ENCODE measurements at places on chromosomes 1 and 21. TPM values are rescaled to one million over a fixed set of nuclear protein-coding genes. Genes with fewer than 3 reads are reported as not detected.

B3GALT6 gene
- 18.3 TPM for total RNA-seq

COX20 gene
- total RNA-seq, result 26.9 TPM

DNA sequence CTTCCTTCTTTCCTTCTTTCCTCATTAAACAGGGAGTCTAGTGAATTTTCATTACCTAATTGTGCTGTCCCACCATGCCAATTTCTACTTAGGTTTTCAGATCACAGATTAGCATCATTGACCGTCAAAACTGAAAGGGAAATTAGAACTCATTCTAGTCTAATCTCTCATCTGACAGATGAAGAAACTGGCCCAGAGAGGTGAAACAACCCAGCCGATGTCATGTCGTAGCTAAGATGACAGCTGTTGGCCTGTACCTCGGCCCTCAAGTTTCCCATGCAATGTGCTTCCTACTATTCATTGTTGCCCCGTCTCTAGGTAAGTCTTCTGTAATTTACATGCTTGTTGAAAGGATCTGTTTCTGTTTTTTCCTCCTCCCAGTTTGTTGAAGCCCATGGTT is 128.2 kb upstream of the KIAA0040 start:
- no peaks in the 10 kb centered on the region for H3K4me1 ChIP-seq
- no peak overlapping the region for H3K27ac ChIP-seq
- no peaks in the 10 kb centered on the region for H3K27me3 ChIP-seq

DNA sequence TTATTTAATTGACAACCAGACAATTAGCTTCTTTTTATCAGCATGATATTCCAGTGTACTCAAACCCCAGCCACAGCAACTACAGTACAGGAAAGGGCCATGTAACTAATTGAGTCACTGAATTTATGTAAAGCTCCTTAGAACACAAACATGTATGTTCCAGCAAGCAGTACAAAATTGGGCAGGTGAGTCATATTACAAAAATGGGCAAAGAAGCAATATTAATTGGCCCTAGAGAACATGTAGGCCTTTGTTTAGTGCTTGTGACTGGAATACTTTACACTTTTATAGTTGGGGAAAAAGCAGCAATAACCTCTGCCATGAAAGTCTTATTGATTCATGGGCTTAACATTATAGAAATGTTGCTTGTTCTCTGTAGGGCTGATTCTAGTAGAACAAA is 31.8 kb downstream of the CLEC20A start:
- peak; percentile 73 for DNase-seq
- peaks cover 3% of the 10 kb centered on the region for H3K4me1 ChIP-seq
- H3K27ac ChIP-seq, result no peak overlapping the region
- H3K36me3 ChIP-seq, result peaks cover 12% of the 10 kb centered on the region
- H3K4me3 ChIP-seq, result no peak overlapping the region
- H3K27me3 ChIP-seq, result no peaks in the 10 kb centered on the region

GRCh38 chr1:164673584-164674214 is 114.7 kb downstream of the PBX1 start:
- no peak overlapping the region for H3K27ac ChIP-seq
- peaks cover 2% of the 10 kb centered on the region for H3K36me3 ChIP-seq
- no peak for DNase-seq
- no peaks in the 10 kb centered on the region for H3K27me3 ChIP-seq

ALX3 gene
- total RNA-seq, result not detected

WLS gene
- 157 TPM for total RNA-seq

LAD1 gene
- total RNA-seq, result under 0.01 TPM

DNA sequence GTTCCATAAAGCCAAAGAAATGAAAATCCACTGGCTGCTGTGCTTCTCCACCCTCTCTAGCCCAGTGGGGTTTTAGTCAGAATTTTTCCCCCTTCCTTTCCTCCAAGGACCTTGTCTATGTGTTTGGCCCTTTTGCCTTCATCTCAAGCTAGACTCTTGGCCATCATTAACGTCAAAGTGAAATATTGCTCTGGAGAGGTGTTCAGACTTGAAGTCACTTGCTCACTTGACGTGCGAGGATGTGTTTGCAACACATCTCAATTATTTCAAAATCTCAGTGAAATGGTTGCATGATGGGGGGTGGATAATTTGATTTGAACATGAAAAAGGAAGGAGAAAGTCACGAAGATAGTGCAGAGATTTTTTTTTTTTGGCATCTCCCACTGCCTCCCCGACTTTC is 13.6 kb downstream of the EVA1C start:
- DNase-seq, result no peak
- no peak overlapping the region for H3K4me3 ChIP-seq
- H3K36me3 ChIP-seq, result no peaks in the 10 kb centered on the region

DNA sequence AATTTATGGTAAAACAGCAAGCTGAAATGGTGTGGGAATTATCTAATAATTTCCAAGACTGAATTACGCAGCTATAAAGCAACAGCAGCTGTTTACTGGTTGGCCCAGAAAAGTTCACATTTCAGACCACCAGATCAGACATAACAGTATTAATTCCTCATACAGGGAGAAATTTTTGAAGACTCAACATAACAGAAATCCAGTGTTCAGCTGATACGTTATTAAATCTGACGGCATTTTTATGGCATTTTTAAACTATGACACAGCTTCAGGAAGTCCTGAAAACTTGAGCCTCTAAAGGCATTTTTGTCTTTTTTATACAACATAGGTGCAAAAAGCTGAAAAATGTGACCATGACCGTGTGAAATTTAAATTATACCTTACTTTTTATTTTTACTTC is 91.2 kb downstream of the APP start:
- DNase-seq, result peak; percentile 65
- H3K4me3 ChIP-seq, result no peak overlapping the region
- no peaks in the 10 kb centered on the region for H3K36me3 ChIP-seq
- H3K27me3 ChIP-seq, result no peaks in the 10 kb centered on the region
- no peak overlapping the region for H3K27ac ChIP-seq

FTCD gene
- total RNA-seq, result not detected

GRCh38 chr1:176178316-176178715 is 28.8 kb downstream of the COP1 start:
- H3K27me3 ChIP-seq, result no peaks in the 10 kb centered on the region
- no peak for DNase-seq
- H3K4me1 ChIP-seq, result no peaks in the 10 kb centered on the region
- H3K27ac ChIP-seq, result no peak overlapping the region
- H3K4me3 ChIP-seq, result no peak overlapping the region

DNA sequence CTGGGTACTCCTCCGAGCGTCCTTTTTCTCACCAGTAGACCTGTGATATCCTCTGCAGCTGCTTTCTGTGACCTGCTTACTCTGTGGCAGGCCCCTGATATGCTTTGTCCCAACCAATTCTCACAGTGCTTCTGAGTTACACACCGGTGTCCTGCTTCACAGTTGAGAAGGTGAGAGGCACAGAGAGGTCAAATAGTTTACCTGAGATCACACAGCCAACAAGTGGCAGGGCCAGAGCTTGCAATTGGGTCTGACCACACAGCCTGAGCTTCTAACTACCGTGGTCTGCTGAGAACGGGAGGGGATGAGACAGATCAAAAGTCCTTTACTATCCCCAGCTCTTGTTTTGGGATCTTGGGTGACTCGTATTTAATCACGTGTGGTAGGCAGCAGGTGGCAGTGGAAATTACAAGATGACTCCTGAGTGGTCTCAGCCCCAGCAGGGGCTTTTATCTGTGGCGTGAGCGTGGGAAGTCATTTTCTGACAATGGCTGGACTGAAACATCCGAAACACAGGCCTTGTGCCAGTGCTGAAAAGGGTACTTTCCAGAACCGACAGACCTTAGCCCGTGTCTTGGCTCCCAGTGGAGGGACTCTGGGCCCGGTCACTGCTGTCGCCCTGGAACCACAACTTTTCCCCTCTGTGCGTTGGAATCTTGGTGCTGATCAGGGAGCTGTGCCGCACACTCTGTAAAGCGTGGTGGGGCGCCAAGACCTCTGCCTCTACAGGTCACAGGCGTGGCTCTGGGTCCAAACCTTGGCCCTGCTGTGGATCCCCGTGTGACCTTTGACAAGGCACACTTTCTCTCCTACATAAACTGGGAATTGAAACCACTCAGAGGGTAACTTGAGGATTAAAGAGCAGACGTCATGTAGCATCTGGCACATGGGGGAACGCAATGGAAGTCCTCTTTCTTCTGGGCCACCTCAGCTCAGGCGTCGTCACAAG is 11.9 kb downstream of the THEMIS2 start:
- H3K36me3 ChIP-seq, result peaks cover 11% of the 10 kb centered on the region
- H3K27me3 ChIP-seq, result no peaks in the 10 kb centered on the region
- H3K4me3 ChIP-seq, result no peak overlapping the region
- no peak for DNase-seq

- peaks cover 12% of the 10 kb centered on the region for H3K4me1 ChIP-seq
- H3K4me3 ChIP-seq, result no peak overlapping the region
- no peak for DNase-seq
- no peaks in the 10 kb centered on the region for H3K27me3 ChIP-seq
Measured at GRCh38 chr1:21237446-21238088, 52.7 kb downstream of the ECE1 start.

GRCh38 chr1:244296447-244296846 is 155.3 kb downstream of the ADSS2 start:
- H3K4me3 ChIP-seq, result no peak overlapping the region
- no peaks in the 10 kb centered on the region for H3K27me3 ChIP-seq
- no peak overlapping the region for H3K27ac ChIP-seq
- H3K36me3 ChIP-seq, result no peaks in the 10 kb centered on the region

RHBG gene
- not detected for total RNA-seq

PTPN14 gene
- 42.8 TPM for total RNA-seq

CD2 gene
- not detected for total RNA-seq

- H3K36me3 ChIP-seq, result no peaks in the 10 kb centered on the region
- DNase-seq, result no peak
- H3K4me1 ChIP-seq, result no peaks in the 10 kb centered on the region
- H3K27me3 ChIP-seq, result no peaks in the 10 kb centered on the region
- H3K4me3 ChIP-seq, result no peak overlapping the region
Measured at GRCh38 chr1:242401937-242402336, 122.6 kb downstream of the PLD5 start.

DNA sequence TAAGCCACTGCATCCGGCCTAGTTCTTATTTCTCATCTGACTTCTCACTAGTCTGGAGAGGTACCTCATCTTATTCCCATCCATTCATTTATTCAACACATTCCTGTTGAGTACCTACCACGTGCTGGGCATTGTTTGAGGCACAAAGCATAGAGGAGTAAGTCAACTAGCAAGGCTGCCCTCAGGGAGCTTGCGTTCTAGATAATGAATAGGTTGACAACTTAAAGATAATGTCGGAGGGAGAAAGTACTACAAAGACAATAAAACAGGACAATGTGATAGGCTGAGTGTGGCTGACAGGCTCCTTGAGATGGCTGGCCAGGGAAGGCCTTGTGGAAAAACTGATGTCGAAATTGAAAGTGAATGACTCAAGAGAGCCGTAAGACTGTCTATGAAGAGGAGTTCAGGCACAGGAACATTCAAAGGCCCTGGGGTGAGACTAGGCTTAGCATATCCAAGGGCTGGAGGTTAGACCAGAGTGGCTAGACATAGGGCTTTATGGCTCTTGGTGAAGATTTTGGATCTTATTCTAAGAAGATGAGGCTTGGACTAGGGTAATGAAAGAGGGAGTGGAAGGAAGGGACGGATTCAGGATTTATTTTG is 18.3 kb downstream of the SPATA21 start:
- no peaks in the 10 kb centered on the region for H3K36me3 ChIP-seq
- no peak overlapping the region for H3K4me3 ChIP-seq
- H3K27me3 ChIP-seq, result peaks cover 16% of the 10 kb centered on the region
- H3K4me1 ChIP-seq, result no peaks in the 10 kb centered on the region

DNA sequence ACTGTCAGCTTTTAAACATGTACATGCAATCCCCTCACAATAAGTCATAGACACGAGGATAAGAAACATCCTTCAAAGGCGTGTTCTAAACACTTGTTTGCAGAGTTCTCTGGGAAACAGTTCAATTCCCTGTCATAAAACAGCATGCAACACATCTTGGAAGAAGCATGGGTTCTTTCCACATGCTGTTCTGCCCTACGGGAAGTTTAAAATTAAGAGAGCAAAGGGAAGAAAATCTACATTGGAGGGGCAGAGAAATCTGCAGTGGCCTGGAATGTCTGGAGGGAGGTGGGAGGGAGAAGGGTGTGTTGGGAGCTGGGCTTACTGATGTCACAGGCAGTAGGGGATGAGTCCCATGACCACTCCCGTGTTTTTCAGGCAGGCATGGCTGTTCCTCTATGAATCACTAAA is 98.3 kb upstream of the SLC2A1 start:
- no peaks in the 10 kb centered on the region for H3K36me3 ChIP-seq
- no peaks in the 10 kb centered on the region for H3K27me3 ChIP-seq
- no peak overlapping the region for H3K4me3 ChIP-seq
- peak; percentile 65 for DNase-seq
- H3K27ac ChIP-seq, result peak overlapping the region; percentile 87

GJB3 gene
- total RNA-seq, result not detected

- no peaks in the 10 kb centered on the region for H3K36me3 ChIP-seq
- H3K4me3 ChIP-seq, result no peak overlapping the region
- DNase-seq, result peak; percentile 34
- no peaks in the 10 kb centered on the region for H3K4me1 ChIP-seq
- no peak overlapping the region for H3K27ac ChIP-seq
Measured at GRCh38 chr1:205920159-205920558, 23.1 kb downstream of the SLC26A9 start.

UBL4B gene
- total RNA-seq, result not detected

TNFRSF8 gene
- under 0.01 TPM for total RNA-seq

LENEP gene
- not detected for total RNA-seq

DNA sequence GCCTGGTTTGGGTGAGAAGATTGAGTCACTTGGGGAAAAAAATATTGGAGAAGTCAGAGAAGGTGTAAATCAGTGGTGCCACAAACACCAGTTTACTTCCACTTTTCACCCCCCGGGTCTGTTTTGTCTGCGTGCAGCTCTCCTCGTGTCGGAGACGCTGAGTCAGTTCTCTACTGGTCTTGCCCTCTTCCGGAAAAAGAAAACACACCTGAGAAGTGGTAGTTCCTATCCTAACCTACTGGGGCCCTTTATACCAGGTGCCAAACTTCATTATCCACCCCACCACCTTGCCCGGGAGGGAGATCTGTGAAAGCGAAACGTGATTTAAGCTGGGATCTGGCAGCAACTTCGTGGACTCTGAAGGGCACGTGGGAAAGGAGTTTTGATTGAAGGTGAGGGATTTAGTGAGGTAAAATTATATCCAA is 855 bp upstream of the IVNS1ABP start:
- no peak for DNase-seq
- H3K27me3 ChIP-seq, result no peaks in the 10 kb centered on the region
- peak overlapping the region; percentile 41 for H3K27ac ChIP-seq
- peak overlapping the region; percentile 64 for H3K4me3 ChIP-seq
- H3K4me1 ChIP-seq, result peaks cover 3% of the 10 kb centered on the region

- peak overlapping the region; percentile 53 for H3K27ac ChIP-seq
- H3K27me3 ChIP-seq, result no peaks in the 10 kb centered on the region
- no peak for DNase-seq
Measured at GRCh38 chr1:109863667-109864046, 47.0 kb upstream of the CSF1 start.

GRCh38 chr1:226733304-226733703 is 5.8 kb downstream of the ITPKB start:
- peaks cover 2% of the 10 kb centered on the region for H3K4me1 ChIP-seq
- H3K4me3 ChIP-seq, result no peak overlapping the region
- H3K36me3 ChIP-seq, result peaks cover 10% of the 10 kb centered on the region
- H3K27me3 ChIP-seq, result no peaks in the 10 kb centered on the region

NBPF4 gene
- not detected for total RNA-seq

GRCh38 chr1:2463396-2463795 is 12.7 kb upstream of the PLCH2 start:
- H3K27ac ChIP-seq, result no peak overlapping the region
- H3K27me3 ChIP-seq, result peaks cover 35% of the 10 kb centered on the region
- peak; percentile 25 for DNase-seq
